ENCODE measurements at places on chromosomes 2 and 18. TPM values are rescaled to one million over a fixed set of nuclear protein-coding genes. Genes with fewer than 3 reads are reported as not detected.
A peak's percentile ranks its signal among the peaks of the same experiment; 100 is the strongest.

DNA sequence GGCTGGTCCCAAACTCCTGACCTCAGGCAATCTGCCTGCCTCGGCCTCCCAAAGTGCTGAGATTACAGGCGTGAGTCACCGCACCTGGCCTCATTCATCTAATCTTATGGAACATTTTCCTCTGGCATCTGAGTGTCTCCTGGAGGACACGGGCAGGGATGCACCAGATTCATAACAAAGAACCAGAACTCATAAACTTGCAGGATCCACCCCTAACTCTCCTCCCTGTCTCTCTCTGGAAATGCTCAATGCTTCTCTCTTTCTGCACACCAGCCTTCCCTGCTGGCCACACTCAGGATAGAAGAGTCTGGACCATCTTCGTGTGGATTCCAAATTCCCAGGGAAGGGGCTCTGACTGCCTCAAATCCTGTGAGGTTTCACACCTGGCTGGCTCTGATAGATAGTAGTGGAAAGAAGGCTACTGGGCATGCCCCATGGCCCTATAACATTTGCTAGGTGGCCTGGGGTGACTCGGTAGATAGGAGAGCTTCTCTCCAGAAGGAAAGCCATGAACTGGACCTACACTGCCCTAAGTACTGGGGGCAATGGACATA, 483.2 kb upstream of the GYPC start:
- H3K4me3 ChIP-seq = no peak overlapping the region
- no peak overlapping the region for H3K27ac ChIP-seq
- H3K4me1 ChIP-seq = no peaks in the 10 kb centered on the region

DNA sequence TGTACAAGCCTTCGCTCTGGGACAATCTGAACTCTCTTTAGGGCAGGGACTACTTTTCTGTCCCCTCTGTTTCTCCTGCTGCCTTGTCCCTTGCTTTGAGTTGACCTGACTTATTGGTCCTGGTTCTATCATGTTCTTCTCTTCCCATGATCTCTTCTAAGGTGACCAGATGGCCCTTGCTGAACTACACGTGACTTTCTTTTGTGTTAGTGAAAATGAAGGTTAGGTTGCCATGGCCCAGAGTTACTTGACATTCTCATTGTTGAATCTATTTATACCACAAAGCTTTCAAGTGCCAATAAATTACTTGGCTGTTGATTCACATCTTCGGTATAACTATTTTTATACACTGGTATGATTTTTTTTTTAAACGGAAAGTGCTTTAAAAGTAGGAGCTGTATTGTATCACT, 24.4 kb downstream of the MRPL33 start:
- H3K36me3 ChIP-seq = peaks cover 9% of the 10 kb centered on the region
- no peak overlapping the region for H3K27ac ChIP-seq
- H3K4me3 ChIP-seq = no peak overlapping the region

- H3K27me3 ChIP-seq = no peaks in the 10 kb centered on the region
- peaks cover 1% of the 10 kb centered on the region for H3K4me1 ChIP-seq
- H3K36me3 ChIP-seq = no peaks in the 10 kb centered on the region
- no peak for DNase-seq
- H3K4me3 ChIP-seq = no peak overlapping the region
Observed at GRCh38 chr2:101540518-101540917, 65.6 kb upstream of the RFX8 start.

GRCh38 chr2:159897720-159898119, 99.7 kb upstream of the CD302 start:
- no peak for DNase-seq
- peaks cover 4% of the 10 kb centered on the region for H3K36me3 ChIP-seq
- no peak overlapping the region for H3K27ac ChIP-seq
- no peak overlapping the region for H3K4me3 ChIP-seq
- no peaks in the 10 kb centered on the region for H3K4me1 ChIP-seq

DNA sequence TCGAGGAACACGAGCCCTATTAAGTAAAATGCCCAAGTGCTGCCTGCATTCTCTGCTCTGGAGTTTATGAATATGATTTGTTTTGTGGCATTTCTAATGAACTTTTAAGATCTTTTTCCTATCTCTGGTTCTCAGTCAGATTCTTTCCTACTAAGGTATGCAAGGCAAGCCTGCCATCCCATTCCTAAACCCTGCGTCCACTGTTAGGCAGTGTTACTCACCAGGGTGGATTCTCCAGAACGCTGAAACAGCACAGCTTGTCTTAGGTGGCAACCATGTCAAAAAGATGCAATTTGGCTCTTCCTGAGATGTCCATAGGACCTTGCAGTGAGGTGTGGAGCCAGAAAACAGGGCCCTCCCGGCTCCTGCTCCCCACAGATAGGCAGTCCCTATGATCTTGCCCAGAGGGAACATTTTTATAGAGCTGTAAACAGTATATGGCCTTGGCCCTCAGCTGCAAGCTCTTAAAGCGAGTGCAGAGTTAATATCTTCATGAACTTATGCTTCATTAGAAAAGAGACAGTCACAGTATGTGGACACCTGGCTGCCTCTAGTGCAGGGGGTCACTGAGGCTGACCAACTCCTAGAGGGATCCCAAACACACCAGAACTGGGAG, 84.4 kb downstream of the TPGS2 start:
- peaks cover 3% of the 10 kb centered on the region for H3K27me3 ChIP-seq
- H3K36me3 ChIP-seq = peaks cover 9% of the 10 kb centered on the region
- no peak overlapping the region for H3K4me3 ChIP-seq
- no peak overlapping the region for H3K27ac ChIP-seq
- peaks cover 4% of the 10 kb centered on the region for H3K4me1 ChIP-seq
- DNase-seq = no peak

- H3K4me1 ChIP-seq = peaks cover 35% of the 10 kb centered on the region
- H3K27ac ChIP-seq = no peak overlapping the region
- H3K27me3 ChIP-seq = peaks cover 3% of the 10 kb centered on the region
- no peaks in the 10 kb centered on the region for H3K36me3 ChIP-seq
- DNase-seq = peak; percentile 52
Observed at GRCh38 chr2:128644156-128644555, 325.5 kb upstream of the HS6ST1 start.

GRCh38 chr2:213229814-213230213, 54.5 kb upstream of the SPAG16 start:
- peaks cover 16% of the 10 kb centered on the region for H3K4me1 ChIP-seq
- H3K27me3 ChIP-seq = no peaks in the 10 kb centered on the region
- no peak overlapping the region for H3K4me3 ChIP-seq
- DNase-seq = no peak
- no peak overlapping the region for H3K27ac ChIP-seq

DNA sequence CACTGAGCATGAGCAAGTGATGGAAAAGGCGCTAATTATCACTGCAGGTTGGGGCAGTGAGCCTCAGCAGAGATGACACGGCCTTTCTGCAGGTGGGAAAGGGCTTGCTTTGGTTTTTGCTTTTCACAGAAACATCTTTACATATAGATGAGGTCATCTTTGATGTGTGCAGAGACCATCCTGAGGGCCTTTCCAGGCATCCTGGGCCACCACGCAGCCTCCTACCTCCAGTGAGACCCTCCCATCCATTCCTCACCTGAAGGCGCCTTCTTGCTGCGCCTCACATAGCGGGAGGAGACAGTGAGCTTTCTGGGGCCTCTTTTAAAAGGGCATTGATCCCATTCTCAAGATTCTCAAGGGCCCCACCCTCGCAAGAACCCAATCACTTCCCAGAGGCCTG, 235.3 kb upstream of the RAB6C start:
- H3K36me3 ChIP-seq = peaks cover 13% of the 10 kb centered on the region
- H3K27me3 ChIP-seq = peaks cover 2% of the 10 kb centered on the region
- peaks cover 7% of the 10 kb centered on the region for H3K4me1 ChIP-seq
- no peak overlapping the region for H3K27ac ChIP-seq
- H3K4me3 ChIP-seq = no peak overlapping the region

- peaks cover 6% of the 10 kb centered on the region for H3K27me3 ChIP-seq
- DNase-seq = no peak
- peaks cover 5% of the 10 kb centered on the region for H3K36me3 ChIP-seq
- peaks cover 23% of the 10 kb centered on the region for H3K4me1 ChIP-seq
Observed at GRCh38 chr2:217165547-217165946, 305.7 kb upstream of the TNP1 start.

DNA sequence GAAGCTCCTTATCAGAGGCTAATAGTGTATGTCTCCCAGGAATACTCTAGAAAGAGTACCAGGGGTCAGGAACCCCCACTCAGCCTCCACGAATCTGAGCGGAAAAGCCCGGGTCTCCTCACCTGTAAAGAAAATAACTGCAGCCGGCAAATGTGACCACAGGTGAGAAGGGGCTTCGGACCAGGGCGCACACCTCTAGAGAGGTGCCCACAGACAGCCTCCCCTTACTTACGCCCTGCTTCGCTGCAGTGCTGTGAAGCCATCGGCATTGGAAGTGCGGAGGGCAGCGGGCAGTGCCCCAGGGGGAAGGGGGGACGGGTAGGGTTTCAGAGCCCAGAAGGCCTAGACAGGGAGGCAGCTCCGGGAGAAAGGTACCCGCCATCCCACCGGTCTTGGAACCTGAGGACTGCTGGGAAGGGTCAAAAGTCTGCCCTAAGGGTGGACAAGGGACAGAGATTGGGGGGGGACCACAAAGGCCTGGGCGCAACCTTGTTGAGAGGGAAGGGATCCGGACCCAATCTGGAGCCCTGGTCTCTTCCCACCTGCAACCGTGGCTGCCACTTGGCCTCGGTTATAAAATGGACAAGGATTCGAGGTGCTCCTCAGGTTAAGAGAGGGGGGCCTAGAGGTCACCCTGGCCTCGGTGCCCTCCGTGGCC, 642 bp upstream of the STEAP3 start:
- H3K4me1 ChIP-seq = no peaks in the 10 kb centered on the region
- no peak for DNase-seq
- H3K4me3 ChIP-seq = peak overlapping the region; percentile 30
- H3K27ac ChIP-seq = no peak overlapping the region
- H3K36me3 ChIP-seq = no peaks in the 10 kb centered on the region

DNA sequence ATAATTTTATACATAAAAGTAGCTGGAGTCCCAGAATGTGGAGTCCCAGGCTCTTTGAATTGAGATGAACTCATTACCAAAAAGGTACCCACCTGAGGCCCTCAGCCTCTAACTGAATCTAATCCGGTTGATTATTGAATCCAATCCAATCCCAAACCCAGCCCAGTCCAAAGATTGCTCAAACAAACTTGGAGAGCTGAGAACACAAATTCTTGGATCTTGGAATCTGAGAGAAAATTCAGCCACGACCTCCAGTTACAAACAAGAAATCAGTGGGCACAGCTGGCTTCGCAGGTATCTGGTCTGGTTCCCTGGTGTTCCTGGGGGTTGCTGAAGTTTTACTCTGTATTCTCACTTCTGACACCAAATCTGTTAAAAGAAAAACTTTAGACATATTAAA, 28.4 kb upstream of the RHOB start:
- peaks cover 6% of the 10 kb centered on the region for H3K36me3 ChIP-seq
- DNase-seq = no peak
- no peak overlapping the region for H3K4me3 ChIP-seq
- no peaks in the 10 kb centered on the region for H3K4me1 ChIP-seq
- no peak overlapping the region for H3K27ac ChIP-seq

GRCh38 chr2:154704991-154705390, 6.5 kb downstream of the KCNJ3 start:
- H3K27me3 ChIP-seq = no peaks in the 10 kb centered on the region
- H3K4me1 ChIP-seq = peaks cover 21% of the 10 kb centered on the region
- H3K4me3 ChIP-seq = no peak overlapping the region
- no peak for DNase-seq
- no peak overlapping the region for H3K27ac ChIP-seq

- H3K27ac ChIP-seq = no peak overlapping the region
- peaks cover 2% of the 10 kb centered on the region for H3K4me1 ChIP-seq
- no peaks in the 10 kb centered on the region for H3K36me3 ChIP-seq
- no peaks in the 10 kb centered on the region for H3K27me3 ChIP-seq
Observed at GRCh38 chr18:32346671-32347070, 124.0 kb downstream of the GAREM1 start.

DNA sequence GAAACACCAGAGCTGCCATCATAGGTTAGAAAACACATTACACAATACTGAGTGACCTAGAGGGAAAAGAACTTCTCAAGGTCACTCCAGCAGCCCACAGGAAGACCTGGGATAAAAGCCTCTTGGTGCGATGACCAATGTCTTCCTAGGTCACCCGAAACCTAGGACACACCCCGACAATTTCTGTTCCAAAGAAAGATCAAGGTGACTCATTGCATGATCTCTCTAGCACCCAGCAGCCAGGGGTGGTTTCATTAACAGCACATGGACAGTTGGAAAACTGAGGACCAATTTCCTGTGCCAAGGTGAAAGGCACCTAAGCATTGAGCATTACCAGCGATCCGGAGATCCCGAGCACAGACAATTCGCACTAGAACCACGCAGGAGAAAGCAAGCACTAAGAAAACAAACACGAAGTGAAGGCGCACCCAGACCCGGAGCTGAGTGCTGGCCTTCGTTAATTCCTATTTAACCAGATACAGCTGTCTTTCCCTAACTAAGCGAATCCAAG, 1.5 kb downstream of the CACNB4 start:
- H3K36me3 ChIP-seq = peaks cover 7% of the 10 kb centered on the region
- H3K27ac ChIP-seq = no peak overlapping the region
- peaks cover 3% of the 10 kb centered on the region for H3K4me1 ChIP-seq
- peaks cover 23% of the 10 kb centered on the region for H3K27me3 ChIP-seq

DNA sequence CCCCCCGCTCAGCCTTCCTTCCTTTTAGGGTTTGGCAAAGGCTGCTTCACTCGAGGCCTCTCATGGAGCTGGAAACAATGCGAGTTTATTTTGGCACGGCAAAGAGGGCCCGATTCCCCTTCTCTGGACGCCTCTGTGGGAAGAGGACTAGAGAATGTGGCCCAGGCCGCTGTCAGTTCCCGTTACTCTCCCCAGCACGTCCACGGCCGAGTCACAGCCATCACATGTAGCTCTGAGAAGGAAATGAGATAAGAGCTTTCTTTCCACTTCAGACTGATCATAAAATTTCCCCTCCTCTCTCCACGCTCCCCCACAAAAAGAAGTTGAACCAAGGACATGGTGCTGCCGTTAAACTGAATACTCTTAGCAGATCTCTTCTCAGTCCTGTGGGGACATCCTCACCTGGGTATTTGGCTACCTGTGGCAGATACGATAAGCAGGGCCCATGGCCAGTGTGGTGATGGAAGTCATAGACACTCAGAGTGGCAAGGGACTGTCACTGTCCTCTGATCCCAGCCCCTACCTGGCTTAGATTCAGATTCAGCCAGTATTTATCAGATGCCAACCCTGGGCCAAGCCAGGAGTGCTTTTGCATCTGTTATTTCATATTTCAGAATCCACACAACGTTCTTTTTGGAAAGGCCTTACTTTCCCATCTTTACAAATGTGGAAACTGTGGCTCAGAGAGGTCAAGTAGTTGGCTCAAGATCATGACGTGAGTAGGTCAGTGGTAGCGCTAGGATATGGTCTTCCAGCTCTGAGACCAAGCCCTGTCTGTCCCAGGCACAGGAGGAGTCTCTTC, 101.2 kb downstream of the MCFD2 start:
- no peak for DNase-seq
- peaks cover 9% of the 10 kb centered on the region for H3K4me1 ChIP-seq
- no peaks in the 10 kb centered on the region for H3K36me3 ChIP-seq
- H3K4me3 ChIP-seq = no peak overlapping the region
- peaks cover 7% of the 10 kb centered on the region for H3K27me3 ChIP-seq

- peak overlapping the region; percentile 18 for H3K4me3 ChIP-seq
- peaks cover 8% of the 10 kb centered on the region for H3K4me1 ChIP-seq
- DNase-seq = peak; percentile 18
- no peaks in the 10 kb centered on the region for H3K36me3 ChIP-seq
- H3K27ac ChIP-seq = peak overlapping the region; percentile 88
- no peaks in the 10 kb centered on the region for H3K27me3 ChIP-seq
Observed at GRCh38 chr2:55061523-55062344, 11.5 kb upstream of the RTN4 start.

ANKRD30BL gene
- total RNA-seq = 0.29 TPM

CD207 gene
- 0.51 TPM for total RNA-seq

UGT1A4 gene
- not detected for total RNA-seq

TMEM178A gene
- 12.5 TPM for total RNA-seq

CHST9 gene
- not detected for total RNA-seq

GPR45 gene
- 0.44 TPM for total RNA-seq

SPEG gene
- 92.9 TPM for total RNA-seq

NOL4 gene
- 8.6 TPM for total RNA-seq

CYTIP gene
- total RNA-seq = not detected

LRRC30 gene
- not detected for total RNA-seq

MYO3B gene
- 0.22 TPM for total RNA-seq

PID1 gene
- total RNA-seq = 5.3 TPM

SLC14A1 gene
- total RNA-seq = not detected

TXNDC2 gene
- not detected for total RNA-seq

All from glutamatergic neuron (in vitro differentiated cells).